Tongue (tissue), 3 donors: ENCODE measurements at places on chromosomes 1 and 21.

- DNase-seq = peak; percentile 42
These were observed 54.1 kb downstream of the LDLRAD2 start for GRCh38 chr1:21865943-21866706.

GRCh38 chr1:178411756-178412399 is 84.9 kb downstream of the CLEC20A start:
- DNase-seq = no peak

DNA sequence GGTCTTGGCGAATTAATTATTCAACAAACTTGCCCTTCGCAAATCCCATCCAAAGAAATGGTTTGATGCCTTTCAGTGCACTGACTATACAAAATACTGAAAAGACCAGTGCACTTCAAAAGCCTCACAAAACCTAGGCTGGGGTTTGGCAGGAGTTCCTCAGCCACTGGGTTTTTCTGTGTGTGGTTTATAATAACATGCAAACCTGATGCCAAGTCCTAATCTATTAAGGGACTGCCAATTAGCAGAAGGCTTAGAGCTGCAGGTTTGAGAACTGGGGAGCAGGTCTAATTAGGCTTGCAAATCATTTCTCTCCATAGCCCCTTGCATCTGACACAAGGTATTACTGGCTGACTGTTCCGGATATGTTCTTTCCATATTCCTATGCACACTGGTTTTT is 27.7 kb downstream of the PLPP3 start:
- no peak for DNase-seq

DNA sequence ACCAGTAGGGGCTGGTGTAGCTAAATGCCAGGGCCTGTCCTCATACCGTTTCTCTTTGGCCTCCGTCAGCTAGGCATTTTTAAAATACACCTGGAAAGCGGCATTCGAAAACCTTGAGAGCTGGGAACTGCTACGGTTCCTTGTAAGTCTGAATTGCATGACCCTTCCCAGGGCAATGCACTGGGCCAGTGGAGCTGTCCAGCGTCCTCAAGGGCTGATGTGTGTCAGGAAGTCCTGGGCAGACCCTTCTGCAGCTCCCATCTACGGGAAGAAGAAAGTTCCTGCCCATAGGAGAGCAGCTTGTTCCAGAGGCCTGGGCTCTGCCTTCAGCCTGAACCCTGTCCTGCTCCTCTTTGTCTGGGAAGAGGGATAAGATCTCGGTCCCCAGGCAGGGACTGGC is 34.1 kb downstream of the UBASH3A start:
- DNase-seq = peak; percentile 48

- DNase-seq = no peak
These were observed 161.0 kb downstream of the DHRS3 start for GRCh38 chr1:12456979-12457378.

DNA sequence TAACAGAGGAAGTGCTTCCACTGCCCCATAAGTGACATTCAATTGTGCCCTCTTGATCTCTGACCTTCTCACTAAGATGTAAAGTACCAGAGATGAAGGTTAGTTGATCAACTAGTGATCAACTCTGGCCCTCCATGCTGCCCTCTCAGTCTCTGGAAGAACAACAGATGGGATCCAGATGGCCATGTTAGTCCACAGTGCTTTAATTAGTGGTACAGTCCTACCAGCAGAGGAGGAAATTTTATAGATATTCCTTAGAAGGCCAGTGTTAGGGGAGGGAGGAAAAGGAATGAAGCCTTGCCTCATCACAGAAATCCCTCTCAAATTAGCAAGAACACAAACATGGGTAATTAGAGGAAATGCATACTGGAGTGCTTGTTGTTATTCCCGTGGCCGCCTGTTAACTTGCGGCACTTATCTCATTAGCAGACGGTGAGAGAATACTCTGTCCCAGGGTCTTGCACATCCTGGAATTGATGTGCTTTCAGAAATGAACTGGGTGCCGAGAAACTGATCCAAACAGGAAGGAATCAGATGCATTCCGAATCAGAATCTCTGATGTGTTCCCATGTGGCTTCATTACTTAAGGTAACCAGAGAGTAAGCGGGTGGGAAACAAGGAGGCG is 91.1 kb upstream of the RGS4 start:
- no peak for DNase-seq

GRCh38 chr1:235326719-235327558 is 1.0 kb downstream of the ARID4B start:
- peak; percentile 53 for DNase-seq

- DNase-seq = no peak
These were observed 433.4 kb downstream of the KIF26B start for GRCh38 chr1:245588116-245588639.

- DNase-seq = no peak
These were observed 34.0 kb downstream of the TFF3 start for GRCh38 chr21:42281181-42281680.

- no peak for DNase-seq
These were observed 196.4 kb downstream of the GREM2 start for GRCh38 chr1:240415532-240415931.

- DNase-seq = no peak
These were observed 1770.9 kb downstream of the BRINP3 start for GRCh38 chr1:188706742-188707141.

GRCh38 chr1:30081379-30082102 is 641.8 kb downstream of the MATN1 start:
- DNase-seq = no peak

GRCh38 chr21:44739316-44739715 is 27.9 kb upstream of the TSPEAR start:
- no peak for DNase-seq

- peak; percentile 58 for DNase-seq
These were observed 145.6 kb downstream of the ZBTB18 start for GRCh38 chr1:244196571-244197285.

GRCh38 chr1:108785264-108785663 is 38.8 kb downstream of the STXBP3 start:
- DNase-seq = no peak

GRCh38 chr1:192474080-192474683 is 101.4 kb upstream of the RGS1 start:
- DNase-seq = peak; percentile 80

DNA sequence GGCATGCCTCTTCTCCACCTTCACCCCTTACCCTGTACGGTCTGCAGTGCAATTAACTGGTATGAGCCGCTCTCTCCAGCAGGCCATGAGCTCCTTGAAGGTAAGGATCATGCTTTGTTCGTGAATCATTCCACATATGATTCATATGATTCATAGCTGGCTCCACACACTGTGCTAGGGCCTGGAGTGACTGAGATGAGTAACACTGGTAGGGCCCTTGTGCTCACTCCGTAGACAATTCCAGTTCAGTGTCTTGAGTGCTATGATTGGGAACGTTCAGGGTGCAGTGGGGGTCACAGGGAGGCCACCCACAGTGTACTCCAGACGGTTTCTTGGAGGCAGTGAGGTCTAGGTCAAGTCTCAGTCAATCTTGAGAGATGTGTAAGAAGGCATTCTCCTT is 239.8 kb downstream of the LMX1A start:
- DNase-seq = no peak

DNA sequence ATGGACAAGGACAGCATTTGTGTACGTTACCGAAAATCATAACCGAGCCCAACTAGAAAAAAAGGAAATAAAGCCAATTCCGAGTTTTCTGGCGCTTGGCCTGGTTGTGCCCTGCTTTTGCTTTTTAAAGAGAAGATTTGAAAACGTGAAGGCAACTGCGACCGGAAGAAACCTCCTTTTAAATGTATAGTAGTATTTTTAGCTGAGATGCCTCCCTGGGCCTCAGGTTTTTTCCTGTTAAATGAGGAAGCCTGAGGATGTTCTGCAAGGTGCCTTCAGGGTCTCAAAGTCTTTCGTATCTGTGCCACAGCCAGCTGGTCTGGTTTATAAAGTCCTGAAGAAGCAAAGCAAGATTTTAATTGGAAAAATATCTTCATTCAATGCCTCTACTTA is 371 bp upstream of the ODF2L start:
- DNase-seq = no peak

- DNase-seq = no peak
These were observed 12.1 kb downstream of the MCL1 start for GRCh38 chr1:150567341-150567716.

- no peak for DNase-seq
These were observed 49.0 kb upstream of the NADK start for GRCh38 chr1:1827089-1827848.

GRCh38 chr21:44371596-44371995 is 18.2 kb downstream of the TRPM2 start:
- no peak for DNase-seq

GRCh38 chr1:205259324-205259832 is 31.6 kb downstream of the TMCC2 start:
- peak; percentile 41 for DNase-seq

DNA sequence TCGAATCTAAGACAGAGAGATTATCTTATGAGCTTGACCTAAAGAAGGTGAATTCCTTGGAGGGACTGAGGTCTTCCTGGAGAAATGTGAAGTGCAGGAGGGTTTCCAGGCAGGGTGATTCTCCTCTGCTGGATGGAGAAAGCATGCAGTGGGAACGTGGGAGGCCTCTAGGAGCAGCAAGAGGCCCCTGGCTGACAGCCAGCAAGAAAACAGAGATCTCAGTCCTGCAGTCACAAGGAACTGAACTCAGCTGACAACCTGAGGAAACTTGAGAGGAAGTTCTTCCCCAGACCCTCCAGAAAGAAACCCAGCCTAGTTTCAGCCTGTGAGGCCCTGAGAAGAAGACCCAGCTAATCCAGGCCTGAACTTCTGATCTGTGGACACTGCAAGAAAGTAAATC is 345.9 kb downstream of the FAM72C start:
- no peak for DNase-seq

- peak; percentile 28 for DNase-seq
These were observed 66.1 kb upstream of the WNT4 start for GRCh38 chr1:22208973-22209378.

- DNase-seq = peak; percentile 28
These were observed 581 bp downstream of the ETV3 start for GRCh38 chr1:157137408-157138219.
